ENCODE measurements at places on chromosomes 13 and 19. TPM values are rescaled to one million over a fixed set of nuclear protein-coding genes. Genes with fewer than 3 reads are reported as not detected.
A peak's percentile ranks its signal among the peaks of the same experiment; 100 is the strongest.

ERICH6B gene
- total RNA-seq: not detected

CDC16 gene
- total RNA-seq: 34.2 TPM

NRTN gene
- 20.6 TPM for total RNA-seq

- no peak for DNase-seq
Measured at GRCh38 chr13:75762955-75763354, 126.8 kb downstream of the LMO7 start.

DNA sequence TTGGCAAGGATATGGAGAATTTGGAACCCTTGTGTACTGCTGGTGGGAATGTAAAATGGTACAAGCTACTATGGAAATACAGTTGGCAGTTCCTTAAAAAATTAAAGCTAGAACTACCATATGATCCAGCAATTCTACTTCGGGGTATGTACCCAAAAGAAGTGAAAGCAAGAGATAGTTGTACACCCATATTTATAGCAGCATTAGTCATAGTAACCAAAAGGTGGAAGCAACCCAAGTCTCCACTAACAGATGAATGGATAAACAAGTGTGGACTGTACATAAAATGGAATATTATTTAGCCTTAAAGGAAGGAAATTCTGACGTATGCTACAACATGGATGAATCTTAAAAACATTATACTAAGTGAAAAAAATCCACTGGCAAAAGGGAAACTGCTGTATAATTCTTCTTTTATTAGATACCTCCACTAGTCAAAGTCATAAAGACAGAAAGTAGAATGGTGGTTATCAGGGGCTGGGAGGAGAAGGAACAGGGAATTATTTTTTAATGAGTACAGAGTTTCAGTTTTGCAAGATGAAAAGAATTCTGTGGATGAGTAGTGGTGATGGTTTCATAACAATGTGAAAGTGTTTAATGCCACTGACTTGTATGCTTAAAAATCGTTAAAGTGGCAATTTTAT, 141.6 kb downstream of the RXFP2 start:
- no peak for DNase-seq

LENG8 gene
- total RNA-seq: 56.0 TPM

GRCh38 chr13:98484289-98485219, 92.4 kb downstream of the STK24 start:
- DNase-seq: peak; percentile 67

NMRK2 gene
- total RNA-seq: 589 TPM

SEMA6B gene
- 15.0 TPM for total RNA-seq

GRCh38 chr19:54432144-54432738, 16.8 kb upstream of the LENG8 start:
- DNase-seq: no peak

DNA sequence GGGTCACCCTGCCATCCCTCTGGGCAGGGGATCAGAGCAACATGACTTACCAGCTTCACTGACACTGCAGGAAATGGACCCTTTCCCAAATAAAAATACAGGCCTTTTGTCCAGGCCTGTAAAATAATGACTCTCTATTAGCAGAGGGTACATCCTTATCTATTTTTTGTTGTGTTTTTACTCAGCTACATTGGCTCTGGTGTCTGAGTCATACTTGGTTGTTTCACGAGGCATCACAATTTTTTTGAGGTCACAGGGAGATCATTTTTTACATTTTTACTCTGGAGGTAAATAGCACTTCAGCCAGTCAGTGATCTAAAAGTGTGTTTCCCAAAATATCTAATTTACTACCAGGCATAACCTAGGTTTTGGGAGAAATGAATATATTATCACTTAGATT, 6.9 kb upstream of the HTR2A start:
- no peak for DNase-seq

DNA sequence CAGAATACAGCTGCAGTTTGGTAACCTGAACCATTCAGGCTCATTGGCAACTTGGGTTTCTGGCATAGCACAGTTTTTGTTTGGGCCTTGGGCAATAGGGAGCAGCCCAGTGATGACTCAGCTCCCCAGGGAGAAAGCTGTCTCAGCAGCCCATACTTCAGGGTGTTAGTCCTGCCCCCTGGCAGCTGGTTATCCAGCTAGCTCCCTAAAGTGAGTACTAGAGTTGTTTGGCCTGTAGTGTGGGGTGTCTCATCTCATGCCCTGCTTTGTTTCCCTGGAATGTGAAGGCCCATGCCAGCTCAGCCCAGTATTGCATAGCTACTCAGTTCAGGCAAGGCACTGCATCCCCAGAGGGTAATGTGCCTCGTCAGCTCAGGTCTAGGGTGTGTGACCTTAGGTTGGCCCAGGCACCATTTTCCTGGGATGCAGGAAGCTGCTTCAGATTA, 18.2 kb upstream of the ZNF543 start:
- DNase-seq: no peak

GRCh38 chr13:112781881-112782361, 92.1 kb downstream of the ATP11A start:
- DNase-seq: peak; percentile 80

ATP13A1 gene
- total RNA-seq: 16.2 TPM

IFNL3 gene
- not detected for total RNA-seq

GRCh38 chr13:20360041-20360491, 127.9 kb upstream of the GJB6 start:
- DNase-seq: no peak

HOOK2 gene
- 43.6 TPM for total RNA-seq

CRLF1 gene
- total RNA-seq: 20.6 TPM

FAM83E gene
- not detected for total RNA-seq

DNA sequence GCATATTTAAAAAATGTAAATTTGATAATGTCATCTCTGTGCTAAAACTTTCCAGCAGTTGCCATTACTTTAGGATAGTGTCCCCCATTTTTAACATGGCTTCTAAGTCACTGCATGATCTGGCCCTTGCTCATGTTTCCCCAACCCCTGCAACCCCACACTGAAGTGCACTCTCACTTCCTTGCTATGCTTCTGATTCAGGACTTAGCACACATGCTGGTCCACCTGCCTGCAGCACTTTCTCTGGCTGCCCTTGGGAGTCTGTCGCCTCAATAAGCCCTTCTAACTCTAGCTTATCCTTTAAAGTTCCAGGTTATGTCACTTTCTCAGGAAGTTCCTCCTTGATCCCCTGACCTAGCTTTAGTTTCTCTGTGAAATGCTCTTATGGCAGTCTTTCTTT, 241.0 kb downstream of the POSTN start:
- DNase-seq: no peak

DNA sequence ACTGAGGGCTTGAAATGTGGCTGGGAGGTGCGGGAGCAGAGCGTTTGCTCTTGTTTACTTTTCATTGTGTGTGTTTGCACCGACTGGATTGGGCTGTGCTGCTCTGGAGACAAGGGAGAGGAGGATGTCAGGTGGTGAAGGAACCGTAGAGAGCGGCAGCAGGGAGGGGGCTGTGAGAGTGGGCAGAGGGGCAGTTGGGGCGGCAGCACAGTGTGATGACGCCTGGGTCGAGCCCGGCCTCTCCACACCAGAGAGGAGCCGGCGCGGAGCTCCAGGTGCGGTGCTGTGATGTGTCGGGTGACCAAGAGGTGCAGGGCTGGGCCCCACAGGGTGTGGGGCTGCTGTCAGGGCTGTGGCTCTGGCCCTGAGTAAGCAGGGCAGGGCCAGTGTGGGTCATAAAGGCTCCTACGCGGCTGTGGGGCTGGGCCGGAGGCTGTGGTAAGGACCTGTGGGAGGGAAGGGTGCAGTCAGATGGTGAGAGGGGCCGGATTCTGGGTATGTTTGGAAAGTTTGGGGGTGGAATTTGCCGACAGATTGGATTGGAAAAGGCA, 10.5 kb downstream of the NAXD start:
- no peak for DNase-seq

SLC25A41 gene
- total RNA-seq: not detected

DNA sequence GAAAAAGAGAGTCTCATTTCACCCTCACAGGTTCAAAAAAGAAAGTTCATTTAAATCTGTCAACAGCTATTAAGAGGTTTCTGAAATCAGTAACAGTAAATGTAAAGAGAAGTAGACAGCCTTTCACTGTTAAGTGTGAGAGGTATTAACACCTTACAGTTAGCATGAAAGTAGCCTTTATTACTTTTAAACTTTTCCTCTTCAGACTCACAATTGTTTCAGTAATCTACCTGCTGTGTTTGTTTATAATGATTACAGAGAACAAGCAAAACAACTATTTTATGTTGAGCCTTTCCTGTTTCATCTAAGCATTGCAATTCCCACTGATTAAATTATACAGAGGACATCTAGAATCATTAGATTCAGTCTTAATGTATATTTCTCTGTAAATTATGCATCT, 159.8 kb downstream of the PCDH9 start:
- no peak for DNase-seq

ZNF471 gene
- 6.2 TPM for total RNA-seq

GRCh38 chr13:32381539-32381938, 46.4 kb downstream of the N4BP2L1 start:
- DNase-seq: no peak

TMEM145 gene
- 0.11 TPM for total RNA-seq

GRCh38 chr13:112032186-112032993, 34.6 kb upstream of the SOX1 start:
- no peak for DNase-seq

Measured in Right ventricle myocardium superior (tissue), 1 donor.